CD4-positive, CD25-positive, alpha-beta regulatory T cell (primary cell): ENCODE measurements at places on chromosomes 12 and 14. TPM values are rescaled to one million over a fixed set of nuclear protein-coding genes. Genes with fewer than 3 reads are reported as not detected.

DNA sequence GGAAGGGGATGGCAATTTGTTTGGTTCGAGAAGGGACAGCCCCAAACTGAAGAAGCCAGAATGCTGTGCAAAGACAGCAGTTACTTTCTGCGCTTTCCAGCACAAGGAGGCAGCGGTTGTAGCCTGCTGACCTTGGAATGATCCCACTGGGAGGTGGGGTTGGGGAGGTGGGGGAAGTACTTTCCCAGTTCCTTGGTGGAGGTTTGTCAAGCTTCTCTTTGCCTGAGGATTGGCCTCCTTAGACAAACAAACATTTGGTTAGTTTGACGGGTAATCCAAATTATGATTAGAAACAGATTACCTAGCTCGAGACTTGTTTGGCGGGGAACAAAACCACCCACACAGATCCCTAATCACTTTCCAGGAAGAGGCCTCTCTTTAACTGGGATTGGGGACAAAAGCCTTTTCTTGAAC is 79.1 kb upstream of the EGLN3 start:
- H3K36me3 ChIP-seq: no peaks in the 10 kb centered on the region
- H3K27me3 ChIP-seq: no peaks in the 10 kb centered on the region
- DNase-seq: no peak
- no peaks in the 10 kb centered on the region for H3K4me1 ChIP-seq

DNA sequence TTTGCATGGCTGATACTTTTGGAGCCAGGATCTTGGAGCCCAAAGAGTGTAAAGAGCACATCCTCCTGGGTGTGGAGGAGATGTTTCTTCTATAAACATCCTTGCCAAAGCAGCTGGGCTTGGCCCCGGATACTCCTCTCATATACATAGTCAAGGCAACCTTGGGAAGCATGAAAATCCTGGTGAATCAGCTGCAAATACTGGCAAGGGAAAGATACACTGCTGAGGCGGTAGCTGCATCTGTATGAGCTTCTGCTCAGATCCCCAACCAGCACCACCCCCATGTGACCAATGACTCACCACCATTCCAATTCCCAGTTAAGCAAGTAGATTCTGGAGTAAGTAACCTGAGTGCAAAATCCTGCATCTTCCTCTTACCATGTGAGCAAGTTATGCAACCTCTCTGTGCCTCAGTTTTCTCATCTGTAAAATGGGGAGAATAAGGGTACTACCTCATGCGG is 567.4 kb downstream of the MED13L start:
- no peak overlapping the region for H3K4me3 ChIP-seq
- no peak overlapping the region for H3K27ac ChIP-seq
- no peak for DNase-seq
- no peaks in the 10 kb centered on the region for H3K27me3 ChIP-seq
- H3K4me1 ChIP-seq: no peaks in the 10 kb centered on the region
- H3K36me3 ChIP-seq: no peaks in the 10 kb centered on the region

GRCh38 chr12:117699118-117699517 is 269.7 kb downstream of the KSR2 start:
- no peak overlapping the region for H3K27ac ChIP-seq
- no peaks in the 10 kb centered on the region for H3K27me3 ChIP-seq
- no peak overlapping the region for H3K4me3 ChIP-seq
- no peak for DNase-seq
- H3K36me3 ChIP-seq: no peaks in the 10 kb centered on the region

The LHX5 gene
- not detected for total RNA-seq

GRCh38 chr14:64681796-64682710 is 22.2 kb upstream of the PLEKHG3 start:
- H3K27ac ChIP-seq: no peak overlapping the region
- no peaks in the 10 kb centered on the region for H3K27me3 ChIP-seq
- H3K36me3 ChIP-seq: no peaks in the 10 kb centered on the region
- H3K4me1 ChIP-seq: no peaks in the 10 kb centered on the region

- no peaks in the 10 kb centered on the region for H3K27me3 ChIP-seq
- no peak overlapping the region for H3K4me3 ChIP-seq
- H3K36me3 ChIP-seq: no peaks in the 10 kb centered on the region
- no peak overlapping the region for H3K27ac ChIP-seq
These were observed 339.1 kb downstream of the RAD51B start for GRCh38 chr14:68158640-68159039.

GRCh38 chr14:92400579-92401444 is 77.8 kb downstream of the SLC24A4 start:
- no peak for DNase-seq
- peaks cover 2% of the 10 kb centered on the region for H3K27me3 ChIP-seq
- no peaks in the 10 kb centered on the region for H3K36me3 ChIP-seq
- no peaks in the 10 kb centered on the region for H3K4me1 ChIP-seq
- no peak overlapping the region for H3K4me3 ChIP-seq
